ENCODE measurements at places on chromosomes 13 and 19.

DNA sequence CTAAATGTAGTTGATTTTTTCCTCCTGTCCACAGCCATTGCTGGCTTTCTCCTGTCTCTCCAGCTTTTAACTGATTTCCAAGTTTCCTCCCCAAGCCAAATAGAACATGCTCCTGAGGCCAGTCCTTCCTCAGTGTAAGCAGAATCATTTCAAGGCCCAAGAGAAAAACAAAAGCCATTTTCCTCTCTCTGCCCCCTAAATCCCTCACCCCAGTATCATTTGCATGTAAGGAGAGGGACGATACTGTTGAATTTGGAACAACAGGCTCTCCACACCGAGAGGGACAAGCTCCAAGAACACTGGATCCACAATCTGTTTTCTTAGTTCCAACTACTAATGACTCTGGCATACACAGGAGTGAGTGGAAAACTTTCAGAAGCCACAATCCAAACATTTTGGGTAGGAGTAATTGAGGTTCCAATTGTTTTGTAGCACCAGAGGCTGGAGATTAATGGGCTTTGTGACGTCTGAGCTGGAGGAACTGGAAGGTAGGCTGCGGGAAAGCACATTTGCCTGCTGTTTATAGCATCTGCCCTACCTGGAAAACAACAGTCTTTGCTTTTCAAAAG lies 156.8 kb downstream of the FLT1 start:
- DNase-seq, result no peak

DNA sequence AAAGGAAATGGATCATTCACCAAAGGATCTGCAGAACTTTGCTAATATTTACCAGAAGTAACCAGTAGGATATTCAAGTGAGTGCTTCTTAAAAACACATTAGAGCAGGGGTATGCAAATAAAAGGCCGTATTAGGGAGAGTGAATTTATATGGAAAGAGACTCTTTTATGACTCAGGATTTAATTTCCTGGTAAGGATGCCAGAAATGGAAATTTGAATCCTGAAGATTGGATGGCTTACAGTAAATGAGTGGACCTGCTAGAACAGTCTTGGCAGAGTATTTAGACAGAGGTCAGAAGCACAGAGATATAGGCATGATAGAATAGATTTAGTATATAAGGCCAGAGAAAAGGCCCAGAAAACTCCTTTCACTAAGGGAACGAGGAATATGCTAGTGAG lies 201.6 kb downstream of the SLITRK5 start:
- DNase-seq, result no peak

- DNase-seq, result no peak
Measured at GRCh38 chr19:5075597-5075996, 106.7 kb downstream of the KDM4B start.

- peak; percentile 0 for DNase-seq
Measured at GRCh38 chr13:72437458-72437857, 290.0 kb downstream of the MZT1 start.

DNA sequence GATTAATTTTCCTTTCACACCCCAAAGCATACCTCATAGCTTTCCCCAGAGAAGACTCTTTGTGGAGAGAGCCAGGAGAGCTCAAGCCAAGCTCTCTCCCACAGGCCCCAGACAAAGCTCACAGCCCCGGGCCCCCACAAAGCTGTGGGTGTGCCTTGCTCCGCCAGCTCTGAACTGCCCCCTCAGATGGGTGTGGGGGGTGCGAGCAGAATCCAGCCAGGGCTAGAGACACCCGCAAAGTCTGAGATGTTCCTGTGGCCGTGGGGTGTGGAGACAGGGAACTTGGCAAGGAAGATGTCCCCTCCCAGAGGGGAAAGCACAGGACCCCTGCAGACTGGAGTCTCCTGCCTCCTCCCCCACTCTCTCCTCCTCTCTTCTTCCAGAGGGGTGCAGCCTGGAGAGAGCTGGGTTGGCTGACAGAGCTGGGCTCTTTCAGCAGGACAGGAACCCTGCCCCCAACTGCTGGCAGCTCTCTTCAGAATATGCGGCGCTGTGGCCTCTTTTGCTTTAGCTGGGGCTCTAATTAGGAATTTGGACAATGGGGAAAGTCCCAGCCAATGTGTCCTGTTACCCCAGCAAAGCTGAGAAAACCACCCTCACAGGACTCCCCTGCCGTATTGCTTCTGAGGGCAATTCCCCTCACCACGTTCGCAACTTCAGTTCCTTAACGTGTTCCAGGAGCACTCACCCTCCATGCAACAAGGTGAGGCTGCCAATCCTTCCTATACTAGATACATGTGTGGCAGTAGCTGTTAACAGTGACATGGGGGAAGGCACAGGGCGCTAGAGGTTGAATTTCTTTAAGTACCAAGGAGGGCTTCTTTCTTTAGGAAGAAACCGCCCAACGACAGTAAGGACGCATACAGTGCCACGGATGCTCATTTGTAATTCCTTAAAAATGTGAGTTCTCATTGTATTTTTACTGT lies 170.0 kb downstream of the COL4A1 start:
- no peak for DNase-seq

- peak; percentile 84 for DNase-seq
Measured at GRCh38 chr13:51590971-51591627, 6.8 kb downstream of the WDFY2 start.

DNA sequence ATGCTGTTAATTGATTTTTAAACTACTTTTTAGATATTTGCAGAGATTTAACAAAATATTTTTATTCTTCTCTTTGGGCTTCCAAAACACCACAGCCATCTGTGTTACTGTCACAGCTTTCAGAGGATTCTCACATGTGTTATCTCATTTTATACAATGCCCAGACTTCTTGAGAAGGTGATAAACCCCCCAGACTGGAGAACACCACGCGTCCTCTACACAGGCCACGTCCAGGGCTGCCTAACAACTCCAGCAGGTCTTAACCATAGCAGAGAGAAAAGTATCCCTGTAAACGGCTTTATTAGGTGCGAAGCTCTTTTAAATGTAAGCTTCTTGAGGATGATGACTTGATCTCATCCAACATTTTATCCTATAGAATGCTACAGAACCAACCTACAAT lies 2.0 kb downstream of the GPR183 start:
- DNase-seq, result no peak

DNA sequence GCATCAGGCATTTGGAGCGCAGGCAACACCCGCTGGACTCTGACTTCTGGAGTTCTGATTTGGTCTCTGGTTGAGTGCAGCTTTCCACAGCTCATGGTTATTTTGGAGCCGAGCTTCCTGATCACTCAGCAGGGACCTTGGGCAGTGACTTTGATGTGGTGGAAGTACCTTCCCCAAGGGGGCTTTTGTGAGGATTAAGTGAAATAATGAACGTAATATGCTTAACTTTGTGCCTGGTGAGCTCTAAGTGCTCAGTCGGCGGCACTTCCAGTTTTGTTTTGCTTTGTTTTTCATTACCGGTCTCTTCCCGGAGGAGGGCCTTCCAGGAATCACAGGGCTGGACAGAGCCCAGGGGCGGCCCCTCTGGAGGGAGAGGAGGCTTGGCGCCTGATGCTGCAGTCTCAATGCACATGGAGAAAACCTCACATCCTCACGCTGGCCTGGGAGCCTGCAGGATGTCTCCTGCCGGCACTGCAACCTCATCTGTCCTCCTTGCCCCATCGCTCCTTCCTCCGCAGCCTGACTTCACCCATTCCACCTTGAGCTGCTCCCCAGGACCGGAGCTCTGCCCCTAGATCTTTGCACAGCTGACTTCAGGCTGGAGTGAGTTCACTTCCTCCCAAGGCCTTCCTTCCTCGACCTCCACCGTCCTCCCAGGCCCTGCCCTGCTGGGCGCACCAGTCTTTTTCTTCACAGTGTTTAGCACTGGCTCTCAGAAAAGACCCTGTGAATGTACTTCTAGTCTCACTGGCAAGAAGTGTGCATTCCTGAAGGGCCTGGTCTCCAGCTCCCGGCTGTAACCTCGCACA lies 1.5 kb downstream of the PLEKHF1 start:
- DNase-seq, result no peak

DNA sequence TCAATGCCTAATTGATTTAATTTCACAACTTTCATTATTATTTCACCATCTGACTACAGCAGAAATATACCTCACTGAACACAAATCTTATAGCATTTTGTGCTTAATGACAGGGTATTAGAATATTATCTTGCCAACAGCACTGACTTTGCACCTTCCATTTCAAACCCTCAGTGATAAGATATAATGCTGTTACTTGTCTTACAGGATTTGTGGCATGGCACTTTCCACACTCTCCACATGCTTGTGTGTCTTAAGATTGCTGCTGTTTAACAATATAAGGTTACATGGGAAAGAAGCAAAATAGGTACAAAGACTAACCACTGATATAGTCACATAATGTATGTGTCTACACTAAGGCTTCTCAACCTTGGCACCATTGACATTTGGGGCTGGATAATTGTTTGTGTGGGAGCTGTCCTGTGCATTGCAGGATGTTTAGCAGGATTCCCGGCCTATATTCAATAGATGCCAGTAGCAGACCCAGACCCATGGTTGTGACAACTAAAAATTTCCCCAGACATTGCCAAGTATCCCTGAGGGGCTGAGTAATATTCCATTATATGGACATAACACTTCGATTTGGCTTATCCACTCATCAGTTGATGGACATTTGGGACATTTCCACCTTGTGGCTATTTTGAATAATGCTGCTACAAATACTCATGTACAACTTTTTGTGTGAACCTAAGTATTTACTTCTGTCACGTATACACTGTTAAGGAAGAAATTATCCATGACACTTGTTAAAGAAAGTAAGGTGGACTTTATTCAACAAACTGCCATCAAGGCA lies 5.7 kb upstream of the DIAPH3 start:
- no peak for DNase-seq

- DNase-seq, result no peak
Measured at GRCh38 chr13:107649079-107649478, 566.3 kb downstream of the LIG4 start.

- peak; percentile 23 for DNase-seq
Measured at GRCh38 chr13:77507931-77508776, 27.4 kb upstream of the SCEL start.

GRCh38 chr13:43127827-43128226 lies 104.4 kb downstream of the DNAJC15 start:
- no peak for DNase-seq

DNA sequence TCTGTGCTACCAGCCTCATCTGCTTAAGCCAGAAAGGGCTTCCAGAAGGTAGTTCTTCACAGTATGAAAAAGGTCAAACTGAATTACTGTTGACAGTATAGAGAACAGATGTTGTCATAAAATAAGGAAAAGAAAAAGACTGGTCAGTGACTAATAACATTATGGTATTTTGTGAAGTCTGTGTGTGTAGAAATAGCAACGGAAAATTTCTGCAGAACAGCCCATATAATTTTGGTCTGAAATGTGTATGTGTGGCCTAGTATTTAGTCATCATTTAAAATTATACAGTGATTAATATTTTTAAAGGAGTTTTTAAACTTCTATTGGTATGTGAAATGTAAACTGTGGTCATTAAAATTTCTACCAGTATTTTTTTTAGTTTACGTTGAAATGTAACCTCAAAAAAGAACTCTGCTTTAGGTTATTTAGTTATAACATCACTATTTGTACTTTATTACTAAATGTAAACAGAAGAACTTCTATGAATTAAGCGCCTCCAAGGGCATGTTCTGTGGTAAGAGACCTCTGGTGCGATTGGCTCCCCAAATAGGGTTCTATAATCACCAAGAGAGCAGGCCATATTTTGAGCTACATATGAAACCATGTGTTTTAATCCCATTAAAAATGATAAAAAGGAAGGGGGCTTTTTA lies 3.3 kb upstream of the GPR183 start:
- no peak for DNase-seq

- DNase-seq, result no peak
Measured at GRCh38 chr19:47991191-47991808, 670 bp downstream of the BSPH1 start.

GRCh38 chr19:53980539-53981375 lies 10.7 kb upstream of the CACNG6 start:
- DNase-seq, result peak; percentile 1

GRCh38 chr19:7565332-7565731 lies 29.8 kb downstream of the PNPLA6 start:
- no peak for DNase-seq

GRCh38 chr19:49954092-49954829 lies 6.7 kb downstream of the SIGLEC11 start:
- DNase-seq, result no peak

DNA sequence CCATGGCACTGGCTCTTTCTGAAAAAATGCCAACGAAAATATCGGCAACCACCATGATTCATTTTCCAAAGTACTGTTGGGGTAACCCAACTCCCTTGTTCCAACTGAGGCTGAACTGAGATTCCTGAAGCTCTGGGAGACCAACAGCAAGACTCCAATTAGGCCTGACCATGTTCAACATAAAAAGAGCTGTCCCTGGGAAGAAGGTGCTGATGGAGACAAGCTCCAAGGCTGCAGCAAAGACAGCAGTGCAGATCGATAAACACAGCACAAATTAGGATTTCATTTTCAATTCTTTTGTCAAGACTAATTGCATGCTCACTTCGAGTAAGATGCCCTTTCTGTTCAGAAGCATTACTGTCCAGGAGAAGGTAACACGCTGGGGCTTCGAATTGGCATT lies 968.0 kb downstream of the UQCRFS1 start:
- DNase-seq, result no peak

GRCh38 chr19:30003866-30004265 lies 61.8 kb downstream of the URI1 start:
- no peak for DNase-seq

- DNase-seq, result no peak
Measured at GRCh38 chr13:25210842-25211569, 38.9 kb upstream of the AMER2 start.

DNA sequence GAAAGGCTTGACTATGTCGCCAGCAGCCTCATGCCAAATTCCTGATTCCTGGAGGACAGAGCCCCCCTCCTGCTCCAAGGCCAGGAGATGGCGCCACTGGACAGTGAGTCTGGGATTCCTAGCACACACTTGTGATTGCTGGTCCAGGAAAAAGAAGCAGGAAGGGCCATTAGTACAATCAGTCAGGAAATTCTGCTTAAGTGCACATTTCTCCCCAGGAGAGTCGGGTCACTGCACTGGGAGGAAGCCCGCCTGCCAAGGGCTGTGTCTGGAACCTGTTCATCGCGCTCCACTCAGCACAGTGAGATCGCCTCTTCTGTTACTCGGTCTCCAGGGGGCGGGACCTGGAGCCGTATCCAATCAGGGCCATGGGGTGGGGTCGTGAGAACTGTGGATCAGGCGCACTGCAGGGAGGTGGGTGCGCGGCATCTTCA lies 65.1 kb downstream of the ZNF823 start:
- DNase-seq, result peak; percentile 34

- no peak for DNase-seq
Measured at GRCh38 chr19:35461060-35461459, 13.0 kb downstream of the FFAR2 start.

DNA sequence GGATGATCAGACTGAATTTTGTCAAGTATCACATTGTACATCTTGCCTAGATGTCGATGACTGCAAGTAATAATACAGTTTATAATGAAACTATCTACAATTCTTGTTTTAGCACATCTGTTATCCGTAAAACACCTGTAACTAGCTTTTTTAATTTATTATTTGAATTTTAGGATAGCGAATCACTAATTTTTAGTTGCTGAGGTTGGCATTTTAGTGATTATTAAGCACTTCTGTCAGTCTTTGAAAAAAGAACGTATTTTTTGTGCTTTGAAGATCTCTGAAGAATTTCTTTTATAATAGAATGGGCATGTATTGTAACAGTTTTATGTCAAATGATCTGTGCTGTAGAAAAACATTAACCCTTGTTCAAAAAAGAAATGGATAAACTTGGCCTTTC lies 11.5 kb upstream of the MLNR start:
- DNase-seq, result no peak
